ENCODE measurements at places on chromosomes 1 and 21.

- no peak for DNase-seq
Observed at GRCh38 chr1:20100632-20101355, 18.5 kb downstream of the PLA2G2D start.

GRCh38 chr1:14055442-14056223 lies 355.6 kb downstream of the PRDM2 start:
- no peak for DNase-seq

- DNase-seq, result no peak
Observed at GRCh38 chr1:236736761-236737160, 50.5 kb downstream of the ACTN2 start.

DNA sequence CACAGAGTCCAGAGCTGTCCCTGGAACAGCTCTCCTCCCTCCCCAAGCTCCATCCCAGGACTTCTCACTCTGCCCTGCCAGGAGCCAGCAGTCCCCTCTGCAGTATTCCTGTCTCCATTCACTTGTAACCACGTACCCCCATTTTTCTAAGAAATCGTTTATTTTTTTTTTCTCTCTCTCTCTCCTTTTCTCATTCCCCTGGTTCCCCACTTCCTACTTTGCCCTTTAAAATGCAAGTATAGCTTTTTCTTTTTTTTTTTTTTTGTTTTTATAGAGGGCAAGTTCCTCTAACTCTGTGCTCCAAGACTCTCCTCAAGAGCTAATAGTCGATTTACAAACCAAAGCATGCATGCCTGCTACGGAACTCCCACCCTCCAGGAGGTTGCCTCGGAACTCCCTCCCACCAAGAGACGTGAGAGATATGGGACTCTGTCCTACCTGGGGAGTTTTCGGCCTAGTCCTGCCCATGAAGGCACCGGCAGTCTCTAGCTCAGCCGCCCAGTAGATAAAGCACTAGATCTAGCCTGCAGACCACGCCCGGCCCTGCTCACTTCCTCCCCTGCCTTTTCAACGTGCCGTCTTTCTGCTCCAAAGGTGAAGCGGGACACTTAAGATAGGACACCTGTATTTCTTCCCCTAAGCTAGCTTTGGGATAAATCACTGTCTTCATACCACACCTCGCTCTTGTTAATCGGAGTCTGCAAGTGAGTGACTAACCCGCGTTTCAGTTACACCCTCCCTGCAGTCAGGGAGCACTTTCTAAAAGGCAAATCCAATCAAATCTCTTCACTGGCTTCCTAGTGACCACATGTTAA lies 27.7 kb downstream of the TNFRSF9 start:
- DNase-seq, result no peak

DNA sequence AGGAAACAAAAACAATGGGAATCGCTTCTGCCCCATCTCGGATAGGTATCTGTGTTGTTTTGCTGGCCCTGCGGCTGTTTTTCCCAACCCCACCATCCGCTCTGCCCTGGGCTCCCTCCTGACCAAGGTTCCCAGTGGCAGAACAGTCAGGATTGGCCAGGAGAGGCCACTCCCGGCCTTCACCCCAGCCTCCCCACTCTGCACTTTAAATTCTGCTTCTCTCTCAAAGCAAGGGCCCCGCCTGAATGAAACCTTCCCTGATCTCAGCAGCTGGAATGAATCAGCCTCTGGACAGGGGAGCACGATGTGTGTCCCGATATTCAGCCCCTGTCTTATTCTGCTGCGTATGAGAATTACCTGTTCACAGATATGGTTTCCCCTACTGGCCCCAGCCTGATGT lies 16.3 kb downstream of the C1orf115 start:
- DNase-seq, result no peak

GRCh38 chr1:22791831-22792347 lies 81.2 kb downstream of the EPHB2 start:
- no peak for DNase-seq

GRCh38 chr21:34110594-34111202 lies 37.3 kb downstream of the MRPS6 start:
- DNase-seq, result no peak

DNA sequence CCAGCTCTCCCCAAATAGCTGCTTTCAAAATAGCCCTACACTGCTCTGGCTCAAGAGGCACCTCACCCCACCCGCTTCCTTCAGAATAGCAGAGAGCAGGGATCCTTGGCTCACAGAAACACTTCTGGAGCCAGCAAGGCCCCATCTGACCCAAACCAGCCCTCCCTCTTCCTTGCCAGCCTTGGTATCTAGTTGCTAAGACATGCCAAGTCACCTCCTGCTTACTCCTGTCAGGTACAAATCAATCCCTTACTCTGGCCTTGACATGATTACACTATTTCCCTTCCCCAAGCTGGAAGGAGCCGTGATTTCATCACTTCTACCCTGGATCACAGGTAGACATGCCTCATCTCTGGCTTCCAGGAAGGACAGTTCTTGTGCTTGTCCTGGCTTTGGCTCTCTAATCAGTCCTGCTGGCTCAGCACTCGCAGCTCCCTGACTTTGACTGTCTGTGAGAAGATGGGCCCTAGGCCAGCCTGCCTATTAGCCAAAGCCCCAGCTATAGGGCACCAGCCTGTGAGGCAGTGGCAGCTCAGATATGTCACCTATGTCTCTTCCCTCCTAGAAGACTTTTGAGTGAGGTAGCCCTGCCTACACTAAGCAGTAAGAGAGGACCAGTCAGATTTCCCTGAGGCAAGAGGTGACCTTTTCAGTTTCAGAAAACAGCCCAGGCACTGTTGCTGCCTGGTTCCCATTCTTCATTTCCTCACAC lies 8.9 kb upstream of the MUTYH start:
- DNase-seq, result no peak

All from pancreas (tissue), 10 donors.